Tibial nerve (tissue), 4 donors: ENCODE measurements at places on chromosomes 16 and 17. TPM values are rescaled to one million over a fixed set of nuclear protein-coding genes. Genes with fewer than 3 reads are reported as not detected.

OTOP2 gene
- not detected for total RNA-seq

ZG16B gene
- total RNA-seq: not detected

TTYH2 gene
- 27.2 TPM for total RNA-seq

PRAC2 gene
- total RNA-seq: not detected

CBFA2T3 gene
- 2.4 TPM for total RNA-seq

VWA3A gene
- total RNA-seq: not detected

PIK3R5 gene
- 62.1 TPM for total RNA-seq

CASKIN1 gene
- 0.20 TPM for total RNA-seq

HID1 gene
- 5.7 TPM for total RNA-seq

ZNF232 gene
- 16.4 TPM for total RNA-seq

- DNase-seq: no peak
Measured at GRCh38 chr17:66462010-66462409, 159.6 kb downstream of the PRKCA start.

- no peak for DNase-seq
Measured at GRCh38 chr17:9818760-9819159, 3.1 kb downstream of the GSG1L2 start.

DNA sequence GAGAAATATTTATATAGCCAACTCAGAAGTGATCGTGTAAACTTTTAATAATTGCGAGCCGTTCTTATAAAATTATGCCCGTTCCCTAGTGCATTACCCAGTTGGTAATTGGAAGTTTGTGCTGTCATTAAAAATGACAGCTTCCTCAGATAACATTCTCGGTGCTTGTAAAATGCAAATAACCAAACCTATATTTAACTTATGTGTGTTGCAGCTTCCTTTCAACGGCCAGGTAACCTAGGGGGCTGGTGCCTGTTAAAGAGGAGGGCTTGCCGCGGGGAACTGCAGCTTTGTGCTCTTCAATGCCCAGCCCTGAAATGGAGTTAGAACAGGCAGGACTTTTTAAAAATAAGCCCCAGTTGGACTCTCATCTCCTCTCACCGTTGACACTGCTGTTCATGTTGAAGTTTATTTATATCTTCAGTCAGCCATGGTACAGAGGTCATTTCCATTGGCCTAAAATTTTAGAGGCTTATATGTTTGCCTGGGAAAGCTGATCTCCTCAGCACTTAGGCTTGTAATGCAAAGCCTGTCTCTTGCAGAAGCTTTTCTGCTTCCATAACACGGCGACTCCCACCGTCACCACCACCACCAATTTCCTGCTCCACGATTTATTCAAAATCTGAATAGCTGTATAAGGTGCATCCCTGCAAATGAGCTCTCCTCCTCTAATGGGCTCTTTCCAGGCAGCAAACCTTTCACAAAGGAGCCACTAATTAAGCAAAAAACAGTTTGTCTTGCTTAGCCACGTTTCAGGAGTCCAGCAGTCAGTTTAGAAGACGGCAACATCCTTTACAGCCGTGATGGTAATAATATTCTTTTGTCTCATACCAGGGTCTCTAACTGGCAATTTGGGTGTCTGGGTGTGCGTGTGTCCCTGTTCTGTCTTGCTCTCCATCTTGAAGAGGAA lies 74.7 kb downstream of the RPA1 start:
- no peak for DNase-seq

DNA sequence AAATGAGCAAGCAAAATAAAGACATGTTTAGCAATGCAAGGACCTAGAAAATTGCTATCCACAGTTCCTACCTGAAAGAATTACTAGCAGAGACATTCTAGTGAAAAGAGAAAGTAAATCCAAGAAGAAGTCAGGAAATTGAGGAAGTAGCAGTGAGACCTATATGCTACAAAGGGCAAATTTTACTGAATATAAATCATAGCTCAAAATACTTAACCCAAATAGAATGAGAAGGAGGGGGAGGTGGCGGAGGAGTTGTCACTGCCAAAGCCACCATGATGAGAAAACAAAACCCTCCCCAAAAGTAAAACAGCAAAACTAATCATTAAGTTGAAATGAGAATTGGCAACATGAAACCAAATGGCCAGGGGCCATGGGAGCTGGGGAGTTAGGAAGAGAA lies 39.3 kb downstream of the PITPNM3 start:
- DNase-seq: no peak

DNA sequence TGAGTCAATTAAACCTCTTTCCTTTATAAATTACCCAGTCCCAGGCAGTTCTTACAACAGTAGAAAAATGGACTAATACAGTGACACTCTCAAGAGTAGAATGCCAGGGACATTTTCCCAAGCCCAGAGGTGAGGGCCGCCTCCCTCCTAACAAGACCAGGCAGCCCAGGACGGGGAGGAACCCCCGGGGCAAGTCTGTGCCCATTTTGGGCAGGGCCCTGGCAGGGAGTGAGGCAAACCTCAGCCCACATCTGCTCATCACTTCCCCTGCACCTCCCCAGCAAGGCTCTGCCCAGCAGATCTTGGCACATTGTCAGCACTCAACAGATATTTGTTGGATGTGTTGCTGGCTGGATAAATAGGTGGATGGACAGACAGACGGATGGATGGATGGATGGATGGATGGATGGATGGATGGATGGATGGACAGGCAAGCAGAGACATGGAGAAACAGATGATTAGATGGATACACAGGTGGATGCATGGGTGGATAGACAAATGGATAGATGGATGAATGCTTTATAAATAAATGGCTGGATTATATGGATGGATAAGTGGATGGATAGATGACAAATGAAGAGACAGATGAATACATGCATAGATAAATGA lies 271.3 kb downstream of the PARN start:
- DNase-seq: no peak

GRCh38 chr17:57534863-57535248 lies 210.2 kb downstream of the CCDC182 start:
- no peak for DNase-seq

GRCh38 chr17:51765282-51766135 lies 393.0 kb downstream of the CA10 start:
- no peak for DNase-seq

DNA sequence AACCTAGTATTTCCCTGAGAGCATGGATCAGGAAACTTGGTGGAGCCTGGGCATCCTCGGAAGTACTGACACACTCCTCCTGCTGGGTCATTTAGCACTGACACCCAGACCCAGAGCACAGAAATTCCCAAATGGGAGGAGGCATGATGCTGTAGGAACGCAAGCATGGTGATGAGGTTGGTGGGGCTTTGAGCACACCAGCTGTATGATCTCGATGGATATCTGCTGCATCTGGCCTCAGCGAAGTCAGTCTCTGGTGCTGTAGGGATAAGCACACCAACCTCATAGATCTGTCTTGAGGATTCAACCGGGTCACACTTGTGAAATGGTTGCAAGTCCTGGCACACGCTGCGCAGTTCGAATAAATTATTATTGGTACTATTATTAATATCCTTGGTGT lies 52.5 kb downstream of the SHISA6 start:
- no peak for DNase-seq

DNA sequence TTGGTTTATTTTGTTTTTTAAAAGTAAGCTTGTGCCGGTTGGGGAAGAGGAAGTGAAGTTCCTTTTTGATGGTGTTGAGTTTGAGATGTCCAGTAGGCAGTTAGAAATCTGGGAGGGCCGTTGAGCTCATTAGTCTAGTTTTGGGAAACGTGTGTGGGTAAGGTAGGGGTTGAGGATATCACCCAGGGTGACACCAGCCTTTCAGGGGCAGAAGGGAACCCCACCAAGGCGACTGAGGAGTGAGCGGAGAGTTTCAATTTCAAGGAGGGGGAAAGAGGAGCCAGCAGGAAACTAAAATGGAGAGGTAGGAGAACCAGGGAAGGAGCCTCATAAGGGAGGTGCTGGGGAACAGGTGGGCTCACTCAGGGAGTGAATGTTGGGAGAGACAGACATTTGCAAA lies 22.7 kb downstream of the HAPSTR1 start:
- DNase-seq: no peak

GRCh38 chr17:10186771-10187410 lies 11.5 kb downstream of the GAS7 start:
- DNase-seq: no peak

DNA sequence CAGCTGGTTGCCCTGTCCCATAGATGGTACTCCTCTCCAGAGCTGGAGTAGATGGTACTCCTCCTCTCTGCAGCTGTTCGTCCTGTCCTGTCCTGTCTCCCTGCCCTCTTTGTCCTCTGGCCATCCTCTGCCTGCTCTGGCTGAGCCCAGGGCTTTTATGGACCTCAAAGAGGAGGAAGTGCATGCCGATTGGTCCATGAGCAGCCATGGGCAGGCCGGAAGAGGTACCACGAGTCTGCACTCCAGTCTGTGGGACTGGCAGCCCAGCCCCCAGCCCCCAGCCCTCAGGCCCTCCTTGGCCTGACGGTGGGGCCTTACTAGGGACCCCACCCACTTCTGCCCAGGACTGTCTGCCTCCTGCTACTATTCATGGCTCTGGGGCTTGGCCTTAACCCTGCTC lies 27.0 kb downstream of the GNGT2 start:
- DNase-seq: no peak

DNA sequence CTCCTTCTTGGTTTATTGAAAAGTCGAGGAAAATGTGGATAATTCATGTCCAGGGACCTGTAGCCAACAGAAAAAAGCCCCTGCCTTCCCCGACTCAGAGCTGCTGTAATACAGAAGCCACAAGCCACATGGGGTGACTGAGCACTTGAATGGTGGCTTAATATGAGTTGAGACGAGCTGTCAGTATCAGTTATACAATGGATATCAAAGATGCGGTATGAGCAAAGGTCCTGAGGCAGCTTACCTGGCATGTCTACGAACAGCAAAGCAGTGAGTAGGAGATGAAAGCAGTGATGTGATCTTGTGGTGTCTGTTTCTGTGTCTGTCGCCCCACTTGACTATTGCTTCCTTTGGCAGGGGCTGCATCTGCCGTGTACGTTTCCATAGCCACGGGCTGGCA lies 12.2 kb upstream of the RMI2 start:
- no peak for DNase-seq
